Right ventricle myocardium inferior (tissue), 1 donor: ENCODE measurements at places on chromosomes 1 and 21. TPM values are rescaled to one million over a fixed set of nuclear protein-coding genes. Genes with fewer than 3 reads are reported as not detected.
A peak's percentile ranks its signal among the peaks of the same experiment; 100 is the strongest.

DNA sequence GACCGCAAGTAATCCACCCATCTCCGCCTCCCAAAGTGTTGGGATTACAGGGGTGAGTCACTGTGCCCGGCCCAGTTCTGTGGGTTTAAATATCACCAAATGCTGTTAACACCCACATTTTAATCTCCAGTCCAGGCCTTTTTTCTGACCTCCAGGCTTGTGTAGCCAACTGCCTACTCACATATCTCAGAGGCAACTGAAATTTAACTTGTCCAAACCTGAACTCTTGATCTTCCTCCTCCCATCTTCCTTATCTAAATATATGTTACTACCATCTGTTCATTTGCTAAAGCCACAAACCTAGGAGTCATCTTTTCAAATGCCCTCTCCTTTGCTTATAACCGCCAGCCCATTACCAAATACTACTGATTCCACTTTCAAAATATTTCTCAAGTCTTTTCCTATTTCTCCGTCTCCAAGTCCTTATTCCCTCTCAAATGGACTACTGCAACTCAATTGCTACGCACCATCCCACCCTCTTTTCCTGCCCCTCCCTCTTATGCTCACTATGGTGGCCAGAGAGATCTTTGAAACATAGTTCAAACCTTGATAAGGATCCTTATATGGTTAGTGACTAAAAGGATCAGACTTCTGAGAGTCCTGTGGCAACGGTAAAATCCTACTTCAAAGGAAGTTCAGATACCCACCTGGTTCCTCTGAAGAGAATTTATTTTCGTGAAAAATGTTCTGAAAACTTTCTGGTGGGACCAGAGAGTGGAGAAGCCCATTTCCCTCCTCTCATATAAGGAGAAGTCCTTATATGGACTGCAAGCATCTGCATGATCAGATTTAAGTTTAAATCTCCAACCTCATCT lies 78.5 kb upstream of the CDC42BPA start:
- DNase-seq: no peak

- no peak for DNase-seq
These were observed 45.7 kb downstream of the WNT9A start for GRCh38 chr1:227901906-227902640.

DNA sequence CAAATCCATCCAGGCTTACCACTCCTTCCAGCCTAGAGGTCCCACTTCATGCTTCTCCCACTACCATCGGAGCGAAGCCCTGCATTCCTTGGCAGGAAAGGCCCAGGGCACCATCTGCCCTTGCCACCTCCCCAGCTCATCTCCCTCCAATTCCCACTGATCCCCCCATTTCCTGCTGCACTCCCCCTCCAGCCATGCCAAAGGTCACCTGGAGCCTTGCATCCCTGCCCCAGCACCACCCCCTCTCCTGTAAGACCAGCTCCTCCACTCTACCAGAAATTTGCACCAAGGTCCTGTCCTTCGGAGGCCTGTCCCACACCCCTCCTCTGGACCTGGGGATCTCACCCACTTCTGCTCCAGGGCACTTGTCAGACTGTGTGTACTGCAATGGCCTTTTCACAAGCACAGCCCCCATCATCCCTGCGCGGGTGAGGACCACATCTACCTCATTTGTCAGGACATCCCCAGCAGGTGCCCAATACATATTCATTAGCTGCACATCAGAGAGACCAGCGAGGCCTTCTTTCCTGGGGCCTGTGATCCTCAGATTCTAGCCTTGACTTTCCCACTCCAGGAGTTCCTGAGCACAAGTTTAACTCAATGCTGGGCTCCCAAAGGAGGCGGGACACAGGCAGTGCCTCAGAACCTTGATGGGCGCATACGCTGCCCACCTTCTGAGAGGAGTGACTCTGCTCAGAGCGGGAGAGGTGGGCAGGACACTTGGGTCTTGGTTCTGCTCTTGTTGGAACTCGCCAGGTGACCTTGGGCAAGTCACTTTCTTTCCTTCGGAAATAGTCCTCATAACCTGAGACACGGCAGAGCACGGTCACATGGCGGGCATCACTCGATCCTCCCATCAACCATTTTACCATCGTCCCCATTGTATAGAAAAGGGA lies 49.9 kb upstream of the EDN2 start:
- no peak for DNase-seq

GRCh38 chr1:30317921-30318320 lies 405.5 kb downstream of the MATN1 start:
- no peak for DNase-seq

- DNase-seq: no peak
These were observed 48.4 kb downstream of the LTN1 start for GRCh38 chr21:28944296-28944695.

GRCh38 chr1:45622524-45623394 lies 1.1 kb downstream of the CCDC17 start:
- peak; percentile 70 for DNase-seq

DNA sequence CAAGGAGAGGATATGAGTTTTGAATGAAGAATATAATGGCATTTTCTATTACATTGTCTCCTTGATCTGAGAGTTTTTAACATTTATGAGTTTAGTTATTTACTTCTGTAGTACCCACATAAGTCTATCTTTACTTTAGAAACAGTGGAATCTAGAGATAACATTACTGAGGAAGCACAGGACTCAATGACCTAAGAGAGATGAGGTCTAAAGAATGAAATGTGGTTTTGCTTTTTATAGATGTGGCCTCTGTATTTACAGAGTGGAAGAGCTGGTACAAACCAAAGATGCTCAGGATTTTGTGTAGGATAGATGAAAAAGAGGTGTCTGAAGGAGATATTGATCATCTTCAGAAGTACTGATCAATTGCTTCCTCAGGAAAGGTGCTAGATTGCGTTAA lies 177.3 kb downstream of the KCTD3 start:
- DNase-seq: no peak

GRCh38 chr21:34580181-34580700 lies 34.7 kb downstream of the RCAN1 start:
- peak; percentile 82 for DNase-seq

GRCh38 chr1:227906550-227907071 lies 41.1 kb downstream of the WNT9A start:
- no peak for DNase-seq

DNA sequence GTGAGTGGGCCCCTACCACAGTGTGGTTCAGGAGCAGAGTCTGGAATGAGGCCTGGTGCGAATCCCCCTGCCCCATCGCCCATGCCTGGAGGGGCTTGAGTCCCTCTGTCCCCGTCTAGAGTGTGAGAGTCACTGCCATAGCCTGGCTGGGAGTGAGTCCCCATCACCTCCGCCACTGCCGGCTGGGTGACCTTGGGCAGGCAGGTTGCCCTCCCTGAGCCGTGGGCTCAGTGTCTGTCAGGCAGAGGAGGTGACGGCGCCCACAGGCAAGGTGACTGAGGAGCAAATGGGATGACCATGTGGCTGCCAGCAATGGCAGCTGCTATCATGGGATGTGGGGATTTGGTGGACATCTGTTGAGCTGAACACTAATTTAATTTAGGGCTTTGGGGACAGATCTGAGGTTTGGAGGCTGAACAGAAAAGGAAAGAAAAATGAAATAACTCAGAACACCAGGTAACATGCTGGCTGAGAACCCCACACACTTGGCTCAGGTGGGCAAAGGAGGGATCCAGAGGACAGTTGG lies 38.1 kb upstream of the GPR153 start:
- DNase-seq: no peak

DNA sequence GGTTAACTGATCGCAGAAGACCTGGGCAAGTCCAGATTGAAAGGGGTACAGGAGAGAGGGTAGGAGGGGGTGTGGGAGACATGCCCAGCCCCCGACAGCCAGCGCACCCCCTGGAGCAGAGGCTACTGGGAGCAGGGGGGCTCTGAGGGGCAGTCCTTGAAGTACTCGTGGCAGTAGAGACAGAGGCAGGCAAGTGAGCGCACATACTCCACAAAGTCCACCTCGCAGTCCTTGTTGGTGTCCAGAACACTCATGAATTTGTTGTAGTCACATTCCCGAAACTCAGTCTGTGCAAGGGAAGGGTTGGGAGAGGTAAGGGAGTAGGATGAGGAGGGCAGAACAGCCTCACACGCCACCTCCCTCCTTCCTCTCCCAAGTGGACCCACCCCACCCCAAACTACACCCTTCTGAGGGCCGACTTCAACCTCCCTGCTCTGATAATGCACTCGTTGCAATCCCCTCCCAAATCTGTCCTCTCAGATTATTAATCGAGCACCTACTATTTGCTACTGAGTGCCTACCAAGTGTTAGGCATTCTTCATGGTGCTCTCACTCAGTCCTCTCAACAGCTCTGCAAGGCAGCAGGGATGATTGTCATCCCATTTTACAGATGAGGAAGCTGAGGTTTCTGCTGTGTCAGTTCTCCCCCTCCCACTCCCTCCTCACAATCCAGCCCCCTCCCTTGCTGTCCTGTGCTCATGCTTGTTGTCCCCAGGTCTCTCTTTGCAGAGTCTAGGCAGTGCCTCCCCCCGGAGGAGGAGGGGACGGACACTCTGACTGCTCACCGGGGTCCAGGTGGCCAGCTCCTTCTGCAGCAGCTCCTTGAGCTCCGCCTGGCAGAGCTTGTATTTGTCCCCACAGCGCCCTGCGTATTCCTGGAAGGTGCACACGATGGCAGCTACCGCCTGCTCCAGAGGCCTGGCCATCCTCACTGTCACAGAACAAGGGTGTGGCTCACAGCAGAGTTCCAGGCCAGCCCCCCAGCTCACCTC lies 1.2 kb downstream of the S100A3 start:
- DNase-seq: no peak

Gene ACKR1
- 16.2 TPM for total RNA-seq

Gene KRTAP7-1
- total RNA-seq: not detected
